Activated naive CD8-positive, alpha-beta T cell treated with anti-CD3 and anti-CD28 coated beads, Interleukin-2, amount 10 ng/mL, durations not matched to agents 7 days and 5 days (primary cell): ENCODE measurements at places on chromosomes 12 and 14. TPM values are rescaled to one million over a fixed set of nuclear protein-coding genes. Genes with fewer than 3 reads are reported as not detected.

Gene C12orf50
- total RNA-seq, result not detected

Gene DHH
- total RNA-seq, result 0.11 TPM

Gene KRT3
- total RNA-seq, result not detected

Gene WIF1
- not detected for total RNA-seq

Gene FAIM2
- total RNA-seq, result 0.22 TPM

- no peak for DNase-seq
Measured at GRCh38 chr12:85394065-85394464, 114.0 kb downstream of the ALX1 start.

- no peak for DNase-seq
Measured at GRCh38 chr12:117202556-117202955, 12.3 kb upstream of the FBXO21 start.

DNA sequence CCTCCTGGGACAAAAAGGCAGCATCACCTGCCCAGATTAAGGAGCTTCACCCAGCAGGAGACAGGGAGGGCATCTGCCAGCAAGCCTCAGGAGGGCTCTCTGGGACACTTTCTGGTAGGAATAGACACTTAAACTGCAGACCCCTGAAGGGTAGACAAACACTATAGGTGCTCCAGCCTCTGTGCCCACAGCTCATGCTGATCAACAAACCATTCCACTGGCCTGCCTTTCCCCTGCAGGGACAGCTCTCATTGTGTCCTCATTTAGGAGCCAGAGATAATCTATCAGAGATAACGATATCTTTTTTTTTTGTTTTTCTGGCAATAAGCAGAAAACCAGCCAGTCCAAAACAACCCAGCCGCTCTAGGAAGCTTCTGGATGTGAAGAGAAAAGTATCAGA, 251.8 kb upstream of the CCDC196 start:
- no peak for DNase-seq

DNA sequence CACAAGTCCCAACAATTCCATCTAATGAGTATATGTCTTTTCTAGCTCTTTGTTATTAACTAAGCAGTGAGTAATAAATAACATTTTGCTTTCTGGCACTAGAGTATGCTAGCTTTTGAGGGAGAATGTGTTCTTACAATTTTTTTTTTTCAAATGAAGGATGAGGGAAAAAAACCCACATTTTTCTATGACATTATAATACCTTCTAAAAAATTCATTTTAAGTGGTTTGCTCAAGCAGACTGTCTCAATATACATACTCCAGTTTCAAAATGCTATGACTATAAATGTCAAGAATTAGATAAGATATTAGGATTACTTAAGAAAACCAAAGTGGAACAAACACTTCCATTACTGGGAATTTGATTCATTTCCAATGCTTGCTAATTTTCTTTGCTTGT, 394.6 kb downstream of the C12orf75 start:
- DNase-seq, result no peak

- DNase-seq, result no peak
Measured at GRCh38 chr14:93271111-93271510, 61.7 kb downstream of the BTBD7 start.

- DNase-seq, result no peak
Measured at GRCh38 chr12:65685514-65685913, 138.8 kb upstream of the HMGA2 start.

GRCh38 chr12:6434205-6435140, 10.3 kb upstream of the CD27 start:
- DNase-seq, result no peak

- DNase-seq, result no peak
Measured at GRCh38 chr12:11761869-11762567, 112.5 kb downstream of the ETV6 start.

- DNase-seq, result no peak
Measured at GRCh38 chr12:16358878-16359277, 11.4 kb downstream of the MGST1 start.

DNA sequence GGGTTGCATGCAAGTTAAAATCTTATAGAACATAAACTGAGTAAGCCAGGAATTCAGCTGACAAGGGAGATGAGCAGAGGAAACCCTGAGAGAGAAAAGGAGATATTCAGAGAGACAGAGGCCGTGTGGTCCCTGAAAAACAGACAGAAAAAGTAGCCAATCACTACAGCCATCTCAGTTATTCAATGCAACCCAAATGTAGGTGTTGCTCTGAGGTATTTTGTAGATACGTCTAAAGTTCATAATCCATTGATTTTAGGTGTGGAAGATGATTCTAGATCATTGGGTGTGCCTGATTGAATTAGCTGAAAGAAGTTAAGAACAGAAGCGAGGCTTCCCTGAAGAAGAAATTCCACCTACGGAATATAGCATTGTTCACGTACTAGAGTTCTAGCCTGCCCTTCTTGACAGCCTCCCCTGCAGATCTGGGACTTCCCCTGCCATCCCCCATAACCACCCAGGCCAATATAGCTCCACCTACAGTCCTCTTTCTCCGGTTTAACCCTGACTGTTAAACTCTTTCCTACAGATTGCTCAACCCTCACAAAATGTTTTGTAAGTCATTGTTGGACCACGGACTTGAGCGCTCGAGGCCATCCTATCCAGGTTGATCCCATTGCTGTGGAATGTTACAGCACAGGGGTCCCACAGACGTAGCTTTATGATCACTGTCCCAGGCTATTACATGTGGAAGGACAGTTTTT, 21.7 kb downstream of the AICDA start:
- no peak for DNase-seq

GRCh38 chr12:131830335-131830913, 2.2 kb downstream of the MMP17 start:
- peak; percentile 72 for DNase-seq

- DNase-seq, result peak; percentile 77
Measured at GRCh38 chr12:47819138-47819895, 386 bp downstream of the HDAC7 start.

DNA sequence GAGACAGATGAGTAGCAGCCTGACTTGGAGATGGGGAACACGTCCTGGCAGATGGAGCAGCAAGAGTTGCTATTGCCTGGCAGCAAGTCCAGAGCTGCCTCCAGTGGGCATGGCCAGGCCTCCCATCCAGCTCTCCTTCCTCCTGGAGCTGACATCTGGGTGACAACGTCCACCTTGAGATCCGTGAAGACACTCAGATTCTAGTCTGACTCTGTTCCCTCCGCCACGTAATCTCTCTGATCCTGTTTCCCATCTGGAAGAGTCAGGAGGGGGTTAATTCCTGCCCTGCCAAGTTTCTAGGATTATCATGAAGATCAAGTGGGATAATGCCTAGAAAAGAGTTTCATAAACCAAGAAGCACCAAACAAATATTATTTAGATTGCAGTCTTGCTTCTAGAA, 65.3 kb upstream of the FAM181A start:
- DNase-seq, result no peak

- DNase-seq, result no peak
Measured at GRCh38 chr12:49187184-49187583, 1.7 kb downstream of the TUBA1A start.

DNA sequence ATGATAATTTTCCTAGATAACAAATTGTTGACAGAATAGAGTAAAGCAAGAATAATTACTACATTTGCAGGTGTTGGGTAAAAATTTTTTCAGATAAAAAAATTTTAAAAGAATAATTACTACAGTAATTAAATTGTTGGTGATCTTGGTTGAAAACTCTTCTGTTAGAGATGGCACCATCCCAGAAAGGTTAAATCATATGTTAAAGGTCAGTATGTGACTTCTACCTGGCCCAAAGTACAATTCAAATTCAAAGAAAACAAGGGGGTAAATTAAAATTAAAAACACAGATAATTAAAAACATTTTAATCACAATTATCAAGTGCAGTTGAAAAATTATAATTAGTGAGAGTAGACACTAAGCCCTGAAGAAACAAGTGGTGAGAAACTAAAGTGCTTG, 18.1 kb upstream of the PIK3C2G start:
- DNase-seq, result no peak

DNA sequence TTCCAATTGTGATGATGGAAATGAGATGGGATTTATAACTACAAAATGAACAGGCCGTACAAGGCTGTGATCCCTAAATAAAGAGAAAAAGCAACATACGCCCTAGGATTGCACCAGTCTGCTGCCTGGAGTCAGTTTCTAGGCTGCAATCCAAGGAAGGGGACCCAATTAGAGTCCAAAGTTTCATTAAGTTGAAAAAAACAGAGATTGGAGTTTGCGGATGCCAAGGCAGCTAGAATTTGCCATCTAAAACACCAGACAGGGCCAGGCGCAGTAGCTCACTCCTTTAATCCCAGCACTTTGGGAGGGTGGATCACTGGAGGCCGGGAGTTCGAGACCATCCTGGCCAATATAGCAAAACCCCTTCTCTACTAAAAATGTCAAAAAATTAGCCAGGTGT, 661.0 kb downstream of the RPS29 start:
- no peak for DNase-seq

- no peak for DNase-seq
Measured at GRCh38 chr12:74598819-74599218, 61.2 kb downstream of the ATXN7L3B start.

DNA sequence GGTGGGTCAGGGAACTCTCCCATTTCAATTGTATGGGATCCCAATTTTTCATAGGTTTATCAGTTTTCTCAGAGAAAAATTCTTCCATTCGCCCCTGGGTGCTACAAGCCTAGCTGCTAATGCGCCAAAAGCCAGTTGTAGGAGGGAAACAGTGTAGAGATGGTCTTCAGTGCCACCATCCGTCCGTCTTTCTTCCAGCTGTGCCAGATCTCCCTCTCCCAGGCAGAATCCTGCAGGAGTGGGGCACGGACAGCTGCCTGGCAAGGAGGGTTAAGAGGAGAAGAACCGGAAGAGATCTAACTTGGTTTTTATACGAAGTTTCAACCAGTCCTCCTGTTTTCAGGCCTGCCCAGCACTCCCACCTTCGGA, 38.9 kb upstream of the FUT8 start:
- no peak for DNase-seq

- no peak for DNase-seq
Measured at GRCh38 chr12:47763481-47764346, 5.0 kb upstream of the RAPGEF3 start.

DNA sequence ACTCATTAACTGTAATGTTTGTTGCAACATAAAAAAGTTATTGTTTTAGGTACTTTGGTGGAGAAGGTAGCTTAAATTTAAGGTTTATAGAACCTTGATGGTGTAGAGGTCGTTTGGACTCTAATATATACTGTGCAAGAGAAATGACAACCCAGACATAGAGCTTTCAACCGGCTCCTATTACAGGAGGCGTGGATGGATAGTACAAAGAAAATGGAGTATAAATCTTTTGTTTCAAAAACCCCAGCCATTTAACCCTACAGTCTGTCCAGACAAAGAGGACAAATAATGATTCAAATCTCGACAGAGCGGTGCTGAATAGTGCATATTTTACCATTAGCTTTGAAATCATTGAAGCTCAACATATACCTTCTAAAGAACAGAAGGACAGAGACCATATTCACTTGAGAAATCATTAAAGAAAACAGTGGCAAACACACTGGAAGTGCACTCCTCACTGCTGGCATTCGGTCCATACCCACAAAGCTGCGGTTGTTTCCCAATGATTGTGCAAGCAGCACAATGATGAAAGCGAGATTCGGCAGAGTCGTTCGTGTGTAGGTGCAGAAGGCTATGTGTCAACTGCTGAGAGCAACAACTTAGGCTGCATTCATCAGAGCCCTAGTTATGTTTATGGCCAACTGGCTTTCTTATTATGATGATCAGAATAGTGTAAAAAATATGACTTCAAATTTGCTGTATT, 688.6 kb downstream of the NOVA1 start:
- no peak for DNase-seq

GRCh38 chr14:89598548-89599186, 181.6 kb upstream of the FOXN3 start:
- DNase-seq, result no peak

DNA sequence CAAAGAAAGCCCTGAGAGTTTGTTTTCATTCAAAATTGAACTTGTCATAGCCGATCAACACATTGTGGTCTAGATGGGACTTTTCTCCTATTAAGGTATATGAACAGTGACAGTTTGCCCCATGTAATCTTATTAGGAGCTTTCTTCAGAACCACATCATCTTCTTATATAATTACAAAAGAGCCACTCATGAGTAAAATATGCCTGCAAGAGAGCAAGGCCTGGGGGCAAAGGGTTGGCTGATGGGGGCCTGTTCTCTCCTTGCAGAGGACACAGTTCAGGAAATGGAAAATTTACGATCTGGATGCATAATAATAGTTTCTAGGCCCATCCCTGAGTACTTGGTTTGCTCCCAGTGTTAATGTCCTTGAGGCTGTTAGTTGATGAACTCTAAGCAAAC, 87.8 kb downstream of the FLRT2 start:
- no peak for DNase-seq

- DNase-seq, result no peak
Measured at GRCh38 chr12:82029936-82030335, 270.8 kb upstream of the PPFIA2 start.

DNA sequence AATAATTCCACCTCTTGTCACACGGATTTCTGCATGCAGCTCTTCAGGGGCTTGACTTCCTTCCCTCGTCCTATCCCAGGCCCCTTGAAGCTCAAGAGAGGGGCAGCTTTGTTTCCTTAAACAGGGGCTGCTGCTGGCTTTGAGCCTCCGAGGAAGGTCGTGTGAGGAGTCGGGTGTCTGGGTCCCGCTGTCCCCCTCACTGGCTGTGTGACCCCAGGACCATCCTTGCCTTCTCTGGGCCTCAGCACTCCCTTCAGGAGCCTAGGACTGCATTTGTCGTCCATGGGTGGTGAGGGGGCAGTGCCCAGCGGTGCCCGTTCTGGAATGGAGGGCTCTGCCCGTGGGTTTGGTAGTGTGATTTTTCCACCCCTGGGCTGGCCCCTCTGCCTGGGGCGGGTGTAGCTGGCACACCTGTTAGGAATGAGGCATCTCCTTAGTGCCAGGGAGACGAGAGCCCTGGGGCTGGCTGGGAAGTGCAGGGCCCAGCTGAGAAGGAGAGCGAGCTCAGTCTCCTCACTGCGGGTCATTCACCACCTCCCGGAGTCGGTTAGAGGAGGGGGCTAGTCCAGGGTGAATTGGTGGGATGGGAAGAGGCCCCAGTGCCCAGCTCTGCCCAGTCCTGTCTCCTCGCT, 60.8 kb downstream of the TSPAN9 start:
- DNase-seq, result no peak

DNA sequence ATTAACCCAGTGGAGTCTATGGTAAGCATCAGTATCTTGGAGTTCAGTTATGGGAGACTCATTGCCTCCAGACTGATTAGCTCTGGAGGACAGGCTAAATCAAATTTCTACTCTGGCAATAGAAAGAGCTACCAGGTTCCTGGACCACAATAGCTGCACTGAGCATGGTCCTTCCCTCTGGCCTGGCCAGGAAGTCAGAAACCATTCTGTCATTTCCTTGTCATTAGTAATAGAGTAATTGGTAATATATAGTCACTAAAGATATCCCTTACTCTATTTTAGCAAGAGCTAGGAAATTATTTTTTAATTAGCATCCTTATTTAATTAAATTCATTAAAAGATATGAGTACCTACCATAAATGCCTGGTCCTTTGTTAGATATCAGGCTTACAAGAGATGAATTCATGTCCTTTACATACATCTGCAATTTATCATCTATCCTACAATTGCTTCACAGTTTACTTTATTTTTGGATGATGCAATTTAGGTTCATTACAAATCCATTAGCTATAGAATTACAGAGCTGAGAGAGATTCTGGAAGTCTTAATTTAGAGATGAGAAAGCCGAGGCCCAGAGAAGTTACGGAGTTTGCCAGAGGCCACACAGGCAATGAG, 23.7 kb upstream of the TDRD9 start:
- DNase-seq, result no peak
